Endothelial cell (in vitro differentiated cells): ENCODE measurements at places on chromosomes 7 and 10. TPM values are rescaled to one million over a fixed set of nuclear protein-coding genes. Genes with fewer than 3 reads are reported as not detected.

CFAP46 gene
- total RNA-seq, result 0.95 TPM

EBLN1 gene
- total RNA-seq, result not detected

ZP3 gene
- 105 TPM for total RNA-seq

SERPINE1 gene
- 0.80 TPM for total RNA-seq

HTR5A gene
- 0.08 TPM for total RNA-seq

CPED1 gene
- total RNA-seq, result 1.8 TPM

GIMAP5 gene
- 220 TPM for total RNA-seq

ACBD5 gene
- 14.8 TPM for total RNA-seq

METTL27 gene
- total RNA-seq, result 6.1 TPM

DOCK1 gene
- total RNA-seq, result 116 TPM

TMEM196 gene
- total RNA-seq, result not detected

DENND2A gene
- 41.0 TPM for total RNA-seq

ENKUR gene
- not detected for total RNA-seq

CPXM2 gene
- total RNA-seq, result 0.33 TPM

SHH gene
- total RNA-seq, result 0.26 TPM

ADO gene
- total RNA-seq, result 25.7 TPM

MRPS17 gene
- 11.7 TPM for total RNA-seq

CCDC172 gene
- total RNA-seq, result not detected

AZGP1 gene
- not detected for total RNA-seq

IQUB gene
- 0.49 TPM for total RNA-seq

OLAH gene
- 0.54 TPM for total RNA-seq

ARF5 gene
- 354 TPM for total RNA-seq

SLC26A5 gene
- total RNA-seq, result 3.0 TPM

SYNPO2L gene
- 0.13 TPM for total RNA-seq

SPAG6 gene
- 0.46 TPM for total RNA-seq

LIPN gene
- not detected for total RNA-seq

HABP2 gene
- total RNA-seq, result not detected

GPR15LG gene
- not detected for total RNA-seq

ITIH5 gene
- total RNA-seq, result 0.36 TPM

LRMDA gene
- total RNA-seq, result 19.4 TPM

LAMB4 gene
- total RNA-seq, result 1.1 TPM

PAPOLB gene
- 0.10 TPM for total RNA-seq

LMOD2 gene
- not detected for total RNA-seq

SGCE gene
- 37.7 TPM for total RNA-seq

CTTNBP2 gene
- total RNA-seq, result 24.4 TPM

VIPR2 gene
- total RNA-seq, result 2.4 TPM

TDRD1 gene
- 0.18 TPM for total RNA-seq
